ENCODE measurements at places on chromosomes 3 and 15.

DNA sequence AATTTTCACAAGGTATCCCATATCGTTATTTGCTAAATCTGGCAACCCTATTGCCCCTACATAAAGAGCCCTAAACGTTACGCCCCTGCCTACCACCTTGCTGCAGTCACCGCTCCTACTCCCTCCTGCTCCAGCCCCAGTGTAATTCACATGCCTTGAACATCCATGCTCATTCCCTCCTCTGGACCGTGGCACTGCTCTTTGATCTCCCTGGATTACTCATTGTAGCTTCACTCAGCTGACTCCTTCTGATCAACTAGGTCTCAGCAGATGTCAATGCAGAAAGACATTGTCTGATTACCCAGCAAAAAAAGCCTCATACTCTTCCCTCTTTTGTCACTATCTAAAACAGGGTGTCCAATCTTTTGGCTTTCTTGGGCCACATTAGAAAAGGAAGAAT, 40.7 kb upstream of the KBTBD8 start:
- no peak for DNase-seq

- DNase-seq, result no peak
These were observed 1.4 kb downstream of the PPM1L start for GRCh38 chr3:160757233-160758106.

GRCh38 chr15:42704492-42704926, 32.4 kb downstream of the CDAN1 start:
- DNase-seq, result peak; percentile 28

DNA sequence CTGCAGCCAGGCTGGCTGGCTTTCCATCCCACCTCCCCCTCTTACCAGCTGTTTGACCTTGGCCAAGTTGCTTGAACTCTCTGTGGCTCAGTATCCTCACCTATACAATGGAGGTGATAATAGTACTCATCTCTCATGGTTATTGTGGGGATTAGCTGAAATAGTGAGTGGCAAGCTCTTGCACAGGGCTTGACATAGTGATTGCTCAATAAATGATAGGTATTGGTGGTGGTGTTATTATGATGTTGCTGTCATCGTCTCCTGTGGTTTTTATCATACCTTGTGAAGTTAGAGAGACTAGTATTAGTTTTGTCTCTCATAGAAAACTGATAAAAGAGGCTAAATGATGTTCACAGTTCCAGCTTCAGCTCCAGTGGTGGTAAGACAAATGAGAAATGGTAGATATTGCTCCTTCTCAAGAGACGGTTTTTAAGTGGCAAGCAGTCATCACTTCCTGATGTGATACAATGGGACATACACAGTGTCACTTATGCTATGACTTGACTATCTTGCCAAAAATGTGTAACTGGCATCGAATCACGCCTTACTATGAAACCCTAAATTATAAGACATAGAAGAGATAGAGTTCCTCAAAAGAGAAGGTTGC, 12.1 kb upstream of the UBE2E1 start:
- DNase-seq, result no peak

GRCh38 chr3:138944929-138945708, 1.8 kb downstream of the FOXL2 start:
- DNase-seq, result no peak
